ENCODE measurements at places on chromosomes 7 and 10.

- DNase-seq = no peak
Measured at GRCh38 chr10:75887369-75887768, 455.9 kb downstream of the LRMDA start.

- DNase-seq = no peak
Measured at GRCh38 chr10:58615237-58615935, 102.7 kb downstream of the BICC1 start.

- DNase-seq = no peak
Measured at GRCh38 chr7:4774658-4775249, 669 bp upstream of the AP5Z1 start.

DNA sequence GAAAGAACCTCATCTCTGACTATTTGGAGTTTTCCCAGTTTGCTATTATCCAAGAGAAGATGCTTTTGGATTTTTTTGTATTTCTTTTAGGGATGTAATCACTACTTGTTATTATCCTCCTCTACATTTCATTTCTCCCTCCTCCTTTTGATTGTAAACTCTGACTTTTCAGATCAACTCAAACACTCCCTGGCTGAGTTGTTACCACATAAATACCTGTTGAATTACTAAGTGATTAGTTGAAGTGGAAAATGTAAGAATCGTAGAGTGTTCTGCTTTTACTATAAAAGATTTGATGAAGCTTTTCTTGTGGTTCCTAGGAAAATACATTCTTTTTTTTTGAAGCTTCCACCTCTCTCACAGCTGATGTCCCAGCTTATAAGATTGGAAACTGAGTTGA is 164.1 kb upstream of the C1GALT1 start:
- no peak for DNase-seq

DNA sequence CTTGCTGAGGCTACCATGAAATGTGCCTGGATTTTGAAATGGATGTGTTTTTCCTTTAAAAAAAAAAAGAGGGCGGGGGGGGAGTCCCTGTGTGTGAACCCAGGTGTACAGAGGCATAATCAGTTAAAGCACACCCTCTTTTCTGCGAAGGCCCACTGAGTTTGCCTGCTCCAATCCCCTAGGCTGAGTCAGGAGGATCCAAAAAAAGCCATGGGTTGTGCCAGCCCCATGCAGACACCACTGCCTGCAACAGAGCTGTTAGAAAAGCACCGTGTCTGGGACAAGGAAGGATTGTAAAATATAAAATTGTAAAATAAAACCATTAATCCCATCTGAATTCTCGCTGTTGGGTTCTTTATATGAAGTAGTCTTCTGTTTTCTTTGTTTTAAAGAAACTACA is 217.9 kb downstream of the ADAM12 start:
- no peak for DNase-seq

DNA sequence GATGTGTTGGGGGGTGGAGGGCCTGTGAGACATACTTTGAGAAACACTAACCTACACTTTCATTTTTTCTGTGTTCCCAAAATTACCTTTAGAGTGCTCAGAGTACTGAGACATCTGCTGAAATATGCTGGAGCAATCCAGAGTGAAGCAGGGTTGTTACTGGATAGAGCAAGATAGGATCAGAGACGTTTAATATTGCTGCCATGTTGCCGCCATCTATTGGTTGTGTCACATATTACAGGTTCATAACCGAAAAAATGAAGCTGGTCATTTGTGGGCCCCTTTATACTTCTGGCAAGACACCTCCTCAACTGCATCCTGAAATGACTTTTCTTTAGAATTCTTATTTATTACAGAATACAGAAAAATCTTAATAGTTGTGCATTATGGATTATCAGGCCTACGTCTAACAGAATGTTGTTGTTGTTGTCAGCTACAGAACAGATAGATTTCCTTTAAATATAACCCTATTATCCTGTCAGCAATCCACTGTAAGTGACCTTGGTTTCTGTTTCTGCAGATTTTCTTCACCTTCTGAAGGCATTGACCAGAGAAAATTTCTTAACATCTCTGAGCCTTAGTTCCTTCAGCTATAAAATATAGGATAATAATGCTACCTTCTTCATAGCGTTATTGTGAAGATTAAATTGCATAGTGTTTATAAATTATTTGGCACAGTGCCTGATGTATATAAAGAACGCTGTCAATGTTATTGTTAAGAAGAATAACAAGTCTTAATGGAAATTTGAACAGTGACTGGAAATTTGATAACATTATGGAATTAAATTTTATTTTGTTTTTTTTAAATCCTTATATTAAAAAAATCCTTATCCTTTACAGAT is 16.2 kb upstream of the DLD start:
- DNase-seq = peak; percentile 45

GRCh38 chr10:113562704-113563103 is 9.9 kb downstream of the HABP2 start:
- DNase-seq = no peak

GRCh38 chr7:27933671-27934565 is 194.0 kb downstream of the TAX1BP1 start:
- peak; percentile 11 for DNase-seq

DNA sequence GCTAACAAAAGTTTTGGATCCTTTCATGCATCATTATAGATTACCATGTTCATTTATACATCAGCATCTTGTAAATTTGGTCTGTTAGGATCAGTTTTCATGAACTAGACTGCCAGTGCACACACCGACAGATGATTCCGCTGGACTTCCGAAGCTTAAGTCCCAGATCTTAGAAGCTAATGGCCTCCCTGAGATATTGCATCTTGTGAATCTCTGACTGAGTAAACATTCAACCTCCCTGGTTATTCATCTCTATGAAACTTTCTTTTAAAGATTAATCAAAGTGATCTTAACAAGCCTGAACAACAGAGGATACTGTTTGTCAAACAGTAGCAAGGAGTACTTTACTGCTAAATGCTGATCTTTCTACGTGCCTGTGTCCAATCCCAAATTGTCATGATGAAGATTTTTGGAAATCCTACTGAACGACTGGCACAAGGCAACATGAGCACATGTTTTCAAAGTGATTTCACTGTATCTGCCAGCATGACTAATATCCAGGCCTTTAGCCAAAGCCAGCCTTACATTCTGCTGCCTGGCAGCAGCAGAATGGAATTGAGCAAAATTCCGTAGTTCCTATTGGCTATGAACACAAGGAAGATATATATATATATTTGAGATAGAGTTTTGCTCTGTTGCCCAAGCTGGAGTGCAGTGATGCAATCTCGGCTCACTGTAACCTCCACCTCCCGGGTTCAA is 91.3 kb upstream of the ANK3 start:
- DNase-seq = no peak

GRCh38 chr10:98246911-98247805 is 20.8 kb downstream of the LOXL4 start:
- no peak for DNase-seq

GRCh38 chr10:97882142-97883091 is 32.8 kb downstream of the GOLGA7B start:
- no peak for DNase-seq

DNA sequence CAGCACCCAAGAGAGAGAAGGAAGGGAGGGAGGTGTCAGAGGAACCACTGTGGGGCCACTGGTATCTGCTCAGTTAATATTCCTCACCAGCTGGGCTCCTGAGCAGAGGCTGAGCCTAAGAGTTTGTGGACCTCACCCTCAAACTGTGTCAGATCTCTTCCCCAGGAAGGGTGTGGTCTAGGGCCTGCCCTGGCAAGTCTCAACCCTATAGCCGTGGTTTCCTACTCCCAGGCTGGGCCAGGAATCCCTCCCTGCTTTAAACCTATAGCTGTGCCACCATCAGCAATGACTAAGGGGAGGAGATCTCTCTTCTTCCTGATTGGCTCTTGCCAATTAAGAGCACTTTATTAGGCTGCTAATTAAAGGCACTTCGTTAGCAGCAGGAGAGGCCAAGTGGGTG is 29.9 kb downstream of the POLL start:
- no peak for DNase-seq

Measured in COR-L47 (cell line).